Activated T-helper 1 cell treated with anti-CD3 and anti-CD28 coated beads, Interleukin-12 subunit alpha, Interleukin-12 subunit beta, Interleukin-2, Interleukin-4 antibody, amounts not matched to agents 30 ng/mL and 10 ng/mL and 1 ng/mL, durations not matched to agents 14 hours and 24 hours and 36 hours (primary cell): ENCODE measurements at places on chromosomes 7 and 10.

- no peak for DNase-seq
Observed at GRCh38 chr10:132272231-132272971, 35.3 kb downstream of the STK32C start.

- no peak for DNase-seq
Observed at GRCh38 chr10:83346266-83346910, 792.9 kb upstream of the GHITM start.

- DNase-seq, result no peak
Observed at GRCh38 chr10:16883084-16883483, 65.9 kb upstream of the RSU1 start.

- no peak for DNase-seq
Observed at GRCh38 chr10:98623176-98623575, 176.4 kb upstream of the HPS1 start.

- no peak for DNase-seq
Observed at GRCh38 chr7:108235451-108236061, 105.4 kb upstream of the LAMB4 start.

DNA sequence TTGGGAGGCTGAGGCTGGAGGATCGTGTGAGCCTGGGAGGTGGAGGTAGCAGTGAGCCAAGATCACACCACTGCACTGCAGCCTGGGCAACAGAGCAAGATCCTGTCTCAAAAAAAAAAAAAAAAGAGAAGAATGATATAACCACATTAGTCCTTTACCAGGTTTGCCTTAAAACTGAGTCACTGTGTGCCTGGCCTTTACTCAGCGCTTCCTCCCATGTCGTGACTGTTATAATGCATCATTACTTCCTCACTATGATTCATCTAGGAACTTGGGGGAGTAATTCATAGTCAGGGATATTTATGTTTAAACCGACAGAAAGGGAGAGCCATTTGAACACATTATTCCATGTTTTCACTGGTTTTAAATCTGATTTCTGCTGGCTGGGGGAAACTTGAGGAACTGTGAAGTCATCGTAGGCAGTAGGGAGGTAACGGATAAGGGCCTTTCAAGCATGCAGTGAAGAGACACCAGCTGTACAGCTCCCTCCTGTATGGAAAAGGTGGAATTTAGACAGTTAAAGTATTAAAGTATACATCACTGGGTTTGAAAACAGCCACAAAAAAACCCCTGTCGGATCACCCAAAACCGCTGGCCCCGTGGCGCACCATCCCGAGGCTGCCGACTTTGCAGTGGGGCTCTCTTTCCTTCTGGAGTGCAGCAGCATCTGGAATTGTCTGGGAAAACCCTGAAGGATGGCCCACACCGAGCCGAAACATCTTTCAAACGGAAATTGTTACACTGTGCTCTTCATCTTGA, 119.8 kb downstream of the NKX6-2 start:
- DNase-seq, result no peak

GRCh38 chr7:104106108-104106905, 101.5 kb downstream of the ORC5 start:
- DNase-seq, result no peak

DNA sequence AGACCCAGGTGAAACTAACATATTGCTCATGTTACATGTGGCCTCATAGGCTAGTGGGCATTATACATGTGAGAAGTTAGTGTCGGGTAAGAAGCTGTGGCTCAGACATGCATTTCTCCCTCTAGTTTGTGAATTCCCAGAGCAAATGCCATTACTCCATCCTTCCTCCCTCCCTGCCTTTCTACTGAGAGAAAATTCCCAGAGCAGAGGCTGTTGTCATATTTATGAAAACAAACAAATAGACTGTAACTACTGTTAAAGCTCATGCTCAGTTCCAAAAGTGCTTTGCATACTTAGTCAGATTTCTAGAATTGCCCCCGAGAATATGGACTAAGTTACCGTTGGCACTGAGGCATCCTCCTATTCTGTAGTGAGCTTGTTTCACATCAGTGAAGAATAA, 29.0 kb downstream of the ZNRF2 start:
- no peak for DNase-seq

GRCh38 chr7:27141137-27141922, 2.2 kb downstream of the HOXA5 start:
- DNase-seq, result no peak

DNA sequence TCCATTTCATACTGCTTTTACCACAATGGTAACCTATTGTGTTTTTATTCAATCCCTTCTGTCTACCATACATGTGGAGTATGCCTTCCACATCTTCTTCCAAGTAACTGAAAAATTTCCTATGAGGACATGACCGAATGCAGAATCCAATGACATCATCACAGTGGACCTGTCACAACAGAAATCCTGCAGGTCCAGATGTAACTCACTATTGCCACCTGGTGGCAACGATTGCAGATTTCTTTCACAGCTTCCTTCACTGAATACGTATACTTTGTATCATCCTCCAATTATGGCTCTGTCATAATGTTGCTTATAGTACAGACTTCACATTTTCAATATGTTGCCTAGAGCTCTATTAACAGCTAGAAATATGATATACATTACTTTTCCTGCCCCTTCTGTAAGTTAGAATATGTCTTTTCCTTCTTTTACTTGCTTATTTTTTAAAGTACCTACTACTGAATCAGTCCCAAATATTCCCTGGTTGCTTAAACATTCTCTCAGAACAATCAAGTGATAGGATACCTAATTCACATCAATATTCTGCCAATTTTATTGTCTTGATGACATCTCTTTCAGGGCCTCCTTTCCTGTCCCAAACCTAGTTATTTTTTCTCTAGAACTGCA, 45.4 kb downstream of the SLC13A1 start:
- peak; percentile 12 for DNase-seq

DNA sequence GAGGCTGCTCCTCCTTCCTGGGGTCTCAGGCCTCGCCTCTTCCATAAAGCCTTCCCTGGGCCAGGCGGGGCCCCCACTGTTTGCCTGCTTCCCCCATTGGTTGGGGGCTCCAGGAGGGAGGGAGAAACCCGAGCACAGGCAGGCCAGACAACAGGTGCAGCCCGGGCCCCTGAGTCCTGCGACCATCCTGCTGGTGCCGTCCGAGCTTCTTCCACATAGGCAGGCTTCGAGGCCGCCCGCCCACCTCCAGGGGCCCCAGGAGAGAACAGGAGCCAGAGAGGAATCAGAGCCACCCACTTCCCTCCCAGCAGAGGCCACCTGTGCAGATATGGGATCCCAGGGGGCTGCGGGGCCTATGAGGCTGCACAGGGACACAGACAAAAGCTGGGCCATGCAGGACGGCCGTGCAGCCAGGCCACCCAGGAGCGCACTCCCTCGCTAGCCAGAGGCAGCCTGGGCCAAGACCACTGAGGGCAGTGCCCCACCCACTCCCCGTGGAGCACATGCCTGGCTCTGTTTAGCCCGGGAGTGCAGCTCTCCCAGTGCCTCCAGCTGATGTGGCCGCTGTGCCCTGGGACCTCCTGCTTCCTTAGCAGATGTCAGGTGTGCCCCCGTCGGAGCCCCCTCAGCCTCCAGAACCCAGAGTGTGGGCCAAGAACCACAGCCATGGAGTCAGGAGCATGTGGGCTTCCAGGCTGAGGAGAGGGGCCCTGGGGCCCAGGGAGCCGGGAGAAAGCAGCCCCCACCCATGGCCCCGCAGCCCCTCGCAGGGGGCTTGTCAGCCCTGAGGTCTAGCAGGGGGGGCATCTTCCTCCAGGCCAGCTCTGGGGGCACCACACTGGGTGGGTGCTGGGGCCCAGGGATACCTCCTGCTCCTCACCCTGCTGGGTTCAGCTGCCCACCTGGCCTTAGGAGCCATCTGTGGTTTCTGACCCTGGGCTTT, 59.9 kb upstream of the INPP5A start:
- DNase-seq, result no peak

DNA sequence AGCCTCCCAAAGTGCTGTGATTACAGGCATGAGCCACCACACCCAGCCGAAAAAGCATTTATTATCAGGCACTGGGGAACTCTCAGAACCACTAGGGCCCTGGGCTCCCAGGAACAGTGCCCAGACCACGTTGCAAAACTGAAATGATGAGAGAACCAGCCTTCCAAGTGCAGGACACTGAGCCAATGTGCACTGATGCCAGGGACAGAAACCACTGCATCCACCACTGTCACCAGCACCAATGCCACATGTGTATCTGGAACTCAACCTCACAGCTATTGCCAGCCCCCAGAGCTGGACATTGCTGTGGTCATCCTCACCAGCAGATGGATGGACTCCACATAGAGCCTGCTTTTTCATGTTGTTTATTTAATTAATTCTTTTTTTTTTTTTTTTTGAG, 28.2 kb upstream of the TPST1 start:
- no peak for DNase-seq

DNA sequence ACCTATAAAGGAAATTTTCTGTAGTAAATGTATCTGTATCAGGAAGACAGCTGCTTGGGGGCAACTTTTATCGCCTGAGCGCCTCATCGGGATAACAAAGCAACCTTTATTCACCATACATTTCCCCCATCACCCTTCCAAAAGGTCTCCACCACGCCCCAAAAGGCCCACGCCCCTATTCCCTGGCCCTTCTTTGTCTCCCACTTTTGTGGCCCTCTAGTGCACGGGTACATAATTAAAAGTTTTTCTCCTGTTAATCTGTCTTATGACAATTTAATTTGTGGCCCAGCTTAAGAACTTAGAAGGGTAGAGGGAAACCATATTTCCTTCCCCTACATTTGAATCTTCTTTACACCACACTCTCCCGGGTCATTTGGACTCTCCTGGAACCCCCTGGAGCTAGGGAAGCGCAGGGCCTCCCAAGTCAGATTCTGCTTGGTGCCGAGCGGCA, 625 bp downstream of the RP9 start:
- no peak for DNase-seq

DNA sequence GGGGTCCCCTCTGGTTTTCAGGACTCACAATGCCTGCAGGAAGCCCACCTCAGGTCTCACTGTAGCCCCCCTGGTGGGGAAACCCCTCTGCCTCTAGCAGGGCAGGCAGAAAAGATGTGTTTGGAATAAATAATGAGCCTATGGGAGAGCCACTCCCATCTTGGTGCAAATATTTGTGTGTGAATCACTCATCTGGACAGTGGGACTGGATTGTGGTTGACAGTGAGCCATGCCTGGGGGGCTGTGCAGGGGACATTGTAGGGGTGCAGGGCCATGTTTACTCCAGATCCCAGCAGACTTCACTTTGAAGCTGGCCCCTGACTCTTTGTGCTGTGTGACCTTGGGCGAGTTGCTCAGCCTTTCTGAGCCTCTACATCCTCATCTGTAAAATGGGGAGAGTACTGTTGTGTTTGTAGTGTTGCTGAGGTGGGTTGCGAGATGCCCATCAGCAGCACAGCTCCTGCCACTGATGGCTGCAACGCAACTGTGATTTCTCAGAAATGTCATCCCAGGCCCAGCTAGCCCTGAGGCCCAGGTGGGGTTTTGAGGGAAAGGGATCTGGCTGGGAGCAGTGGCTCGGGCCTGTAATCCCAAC, 20.7 kb downstream of the GTF2IRD1 start:
- no peak for DNase-seq
